ENCODE measurements at places on chromosomes 7 and 10.

- DNase-seq = no peak
These were observed 285.6 kb downstream of the IPMK start for GRCh38 chr10:57982091-57982490.

- peak; percentile 59 for DNase-seq
These were observed 94.6 kb upstream of the MACROH2A2 start for GRCh38 chr10:69957886-69958555.

DNA sequence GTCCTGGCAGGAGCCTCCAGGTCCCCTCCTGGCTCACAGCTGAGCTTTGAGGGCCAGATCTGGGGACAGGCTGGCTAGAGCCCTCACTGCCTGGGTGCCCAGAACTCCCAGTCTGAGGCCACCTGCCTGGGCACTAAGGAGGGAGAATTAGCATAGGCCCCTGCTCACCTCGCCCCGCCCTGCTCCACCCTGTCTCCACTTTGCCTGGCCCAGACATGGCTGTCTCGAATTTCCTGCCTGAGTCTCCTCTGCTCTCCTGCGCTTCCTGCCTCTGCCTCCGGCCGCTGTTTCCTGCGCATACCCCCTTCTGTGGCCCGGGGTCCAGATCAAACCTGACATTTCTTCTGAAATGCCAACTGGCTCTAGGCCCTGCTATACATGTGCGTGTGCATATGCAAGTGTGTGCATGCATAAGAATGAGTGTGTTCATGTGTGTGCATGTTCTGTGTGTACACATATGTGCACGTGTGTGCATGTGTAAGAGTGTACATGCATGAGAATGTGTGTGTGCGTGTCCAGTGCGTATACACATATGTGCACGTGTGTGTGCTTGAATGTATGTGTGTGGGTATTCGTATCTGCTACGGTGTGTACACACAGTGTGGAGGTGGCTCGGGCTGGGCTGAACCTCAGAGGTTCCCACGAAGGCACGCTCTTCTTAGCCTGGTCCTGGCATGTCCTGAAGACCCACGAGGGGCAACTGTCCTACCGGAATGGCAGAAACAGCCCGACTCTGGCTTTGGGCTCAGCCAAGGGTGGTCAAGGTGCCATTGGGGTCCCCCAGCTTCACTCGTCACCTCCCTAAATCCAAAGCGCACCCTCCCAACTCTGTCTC, 64.9 kb downstream of the MYL10 start:
- DNase-seq = no peak

DNA sequence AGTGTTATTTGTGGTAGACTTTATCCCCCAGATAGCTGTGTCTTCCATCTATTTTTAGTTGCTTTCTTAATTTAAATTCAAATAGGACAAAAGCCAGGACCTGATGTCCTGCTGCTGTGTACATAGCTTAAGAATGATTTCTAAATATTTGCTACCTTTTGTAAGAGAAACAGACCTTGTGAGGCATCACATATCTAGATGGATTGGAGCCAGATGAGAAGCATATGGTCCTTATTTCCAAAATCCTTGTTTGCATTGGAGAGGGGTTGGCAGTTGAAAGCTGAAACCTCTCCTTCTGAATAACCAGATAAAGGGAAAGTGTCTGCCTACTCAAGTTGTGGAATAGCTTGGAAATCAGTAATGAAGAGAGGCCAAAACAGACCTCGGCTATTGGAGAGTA, 50.7 kb upstream of the AMPH start:
- no peak for DNase-seq

GRCh38 chr10:48400129-48400849, 93.8 kb downstream of the MAPK8 start:
- DNase-seq = peak; percentile 49

DNA sequence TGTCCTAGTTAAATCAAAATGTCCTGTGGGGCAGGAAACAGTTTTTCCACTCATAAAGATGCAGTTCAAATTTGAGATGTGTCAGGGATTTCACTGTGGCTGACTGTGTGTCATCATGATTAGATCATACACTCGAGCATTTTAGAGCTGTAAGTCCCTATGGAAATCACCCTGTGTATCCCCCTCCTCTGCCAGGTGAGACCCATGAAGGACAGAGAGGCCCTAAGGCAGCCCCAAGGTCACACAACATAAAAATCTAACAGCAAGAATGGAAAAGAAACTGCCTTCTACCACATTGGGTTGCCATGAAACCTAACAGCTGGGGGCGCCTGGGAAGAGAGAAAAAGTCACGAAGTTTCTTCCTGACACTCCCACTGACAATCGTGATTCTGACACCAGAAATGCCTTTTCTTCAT, 135.8 kb downstream of the KCNMA1 start:
- DNase-seq = peak; percentile 47

- no peak for DNase-seq
These were observed 1132.0 kb upstream of the LRRTM3 start for GRCh38 chr10:65793738-65794425.

GRCh38 chr7:14995774-14996173, 93.2 kb upstream of the DGKB start:
- no peak for DNase-seq

- no peak for DNase-seq
These were observed 653.2 kb downstream of the PARD3 start for GRCh38 chr10:34161777-34162370.

GRCh38 chr10:18100669-18101068, 39.6 kb upstream of the CACNB2 start:
- DNase-seq = no peak

DNA sequence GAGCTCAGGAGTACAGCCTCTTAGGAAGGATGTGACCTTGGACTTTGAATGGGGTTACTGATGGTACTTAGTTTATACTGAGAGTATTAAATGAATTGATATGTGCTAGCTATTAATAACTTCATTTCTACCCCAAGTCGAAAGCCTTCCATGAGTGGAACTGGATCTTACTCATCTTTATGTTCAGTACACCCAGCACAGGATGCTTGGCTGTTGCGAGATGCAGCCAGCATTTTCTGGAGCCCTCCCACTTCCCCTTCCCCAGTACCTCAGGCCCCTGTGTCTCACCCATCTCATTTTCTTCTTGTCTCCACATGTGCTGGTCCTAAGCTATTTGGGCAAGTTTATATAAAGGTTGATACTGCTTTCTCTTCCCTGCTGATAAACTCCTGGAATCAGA, 7.2 kb downstream of the UPP1 start:
- DNase-seq = no peak

DNA sequence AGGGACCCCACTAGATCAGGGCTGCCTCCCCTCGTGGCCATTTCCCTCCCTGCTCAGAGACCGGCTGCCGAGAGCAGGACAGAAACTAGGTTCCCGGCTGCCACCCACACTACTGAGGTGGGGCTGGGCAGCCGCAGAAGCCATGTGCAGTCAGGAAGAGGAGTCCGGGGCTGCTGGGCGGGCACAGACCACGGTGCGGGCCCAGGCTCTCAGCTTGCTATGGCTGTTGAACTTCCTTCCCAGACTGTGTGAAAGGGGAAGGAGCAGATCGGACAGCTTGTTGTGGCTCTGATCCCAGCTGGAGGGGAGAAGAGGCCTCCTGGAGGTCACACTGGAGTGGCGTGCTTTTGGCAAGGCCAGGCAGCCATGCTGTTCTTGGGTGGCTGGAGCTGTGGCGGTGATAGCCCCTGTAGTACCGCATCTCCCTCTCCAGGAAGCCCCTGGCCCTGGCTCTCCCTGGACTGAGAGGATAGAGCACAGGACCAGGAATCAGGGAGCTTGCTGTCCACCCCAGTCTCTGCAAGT, 56.8 kb downstream of the HK1 start:
- DNase-seq = no peak

- no peak for DNase-seq
These were observed 12.2 kb downstream of the COMTD1 start for GRCh38 chr10:75223507-75223906.

DNA sequence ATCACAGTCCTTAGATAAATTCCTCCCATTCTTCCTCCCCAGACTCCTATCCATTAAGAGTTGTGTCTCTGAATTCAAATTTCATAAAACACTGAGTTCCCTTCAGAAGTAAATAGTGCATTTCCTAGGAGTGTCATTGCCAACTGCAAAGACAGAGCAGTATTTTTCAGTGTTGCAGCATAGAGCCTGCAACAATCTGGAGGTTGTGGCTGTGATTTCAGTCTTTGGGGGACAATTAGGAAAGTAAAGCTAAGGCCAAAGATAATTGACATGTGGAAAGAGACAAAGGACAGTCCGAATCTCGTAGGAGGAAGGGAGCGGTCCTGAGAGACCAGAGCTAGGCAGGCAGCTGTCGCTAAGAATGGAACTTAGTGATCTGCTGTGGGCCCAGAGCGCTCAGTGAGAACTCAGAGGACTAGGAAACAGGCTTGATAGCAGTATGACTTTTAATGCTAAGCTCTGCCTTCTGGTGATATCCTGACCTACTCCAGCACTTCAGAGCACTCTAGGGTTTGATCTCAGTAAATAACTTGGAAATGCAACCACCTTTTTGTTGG, 46.2 kb downstream of the PRPF18 start:
- DNase-seq = no peak

- peak; percentile 66 for DNase-seq
These were observed 49.0 kb upstream of the CALD1 start for GRCh38 chr7:134730411-134730829.

DNA sequence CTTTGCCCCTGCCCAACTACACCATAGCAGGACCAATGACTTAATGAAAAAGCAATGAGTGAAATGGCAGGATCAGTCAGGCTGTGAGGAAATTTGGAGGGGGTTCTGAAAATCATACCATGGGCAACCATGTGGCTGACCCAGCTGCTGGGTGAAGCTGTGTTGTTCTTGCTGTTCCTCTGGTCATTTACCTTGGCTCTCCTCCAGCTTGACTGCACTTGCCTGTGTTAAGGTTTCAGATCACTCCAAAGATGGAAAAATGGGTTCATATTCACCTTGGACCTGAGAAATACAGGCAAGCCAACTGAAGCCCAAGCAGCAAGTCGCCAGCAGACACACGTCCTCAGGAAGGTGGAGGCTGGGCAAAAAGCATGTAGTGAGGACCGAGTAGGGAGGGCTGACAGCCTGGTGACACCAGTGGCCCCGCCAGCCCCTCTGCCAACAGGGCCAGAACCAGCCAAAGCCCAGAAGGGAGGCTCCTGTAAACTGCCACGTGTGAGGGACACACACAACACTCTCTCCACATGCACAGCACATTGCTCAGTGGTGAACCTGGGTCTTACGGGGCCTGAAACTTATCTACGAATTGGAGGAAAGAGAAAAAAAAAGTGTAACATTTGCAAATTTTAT, 40.1 kb downstream of the PARP12 start:
- DNase-seq = no peak

DNA sequence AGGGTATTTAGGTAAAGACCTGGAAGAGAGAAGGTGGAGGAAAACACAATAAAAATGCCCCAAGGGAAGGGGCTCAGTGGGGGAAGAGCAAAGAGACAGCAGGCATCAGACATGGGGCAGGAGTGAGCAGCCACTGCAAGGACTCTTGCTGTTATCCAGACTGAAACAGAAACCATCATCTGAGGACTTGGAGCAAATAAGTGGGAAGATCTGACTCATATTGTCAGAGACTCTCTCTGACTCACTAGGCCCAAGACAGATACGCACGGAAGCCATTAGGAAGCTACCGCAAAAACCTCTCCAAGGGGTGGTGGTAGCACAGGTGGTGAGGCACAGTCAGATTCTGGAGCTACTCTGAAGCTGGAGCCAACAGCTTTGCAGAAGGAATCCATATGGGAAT, 110.7 kb downstream of the RNF32 start:
- peak; percentile 76 for DNase-seq

DNA sequence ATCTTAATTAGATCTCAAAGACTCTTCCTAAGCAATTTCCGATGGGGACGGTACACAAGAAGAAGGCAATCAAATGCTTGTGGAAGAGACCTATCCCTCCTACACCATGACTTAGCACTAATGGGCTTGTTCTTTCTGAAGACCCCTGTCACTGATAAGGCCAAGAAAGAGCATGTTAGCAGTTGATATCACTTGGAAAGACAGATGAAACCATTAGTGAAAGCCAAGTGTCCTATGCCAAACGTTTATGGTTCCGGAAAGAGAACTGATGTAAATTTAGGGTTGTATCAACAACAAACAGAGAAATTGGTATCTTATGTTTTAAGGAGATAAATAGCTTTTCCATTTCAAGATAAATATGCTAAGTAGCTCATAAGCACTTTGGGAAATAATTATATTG, 6.5 kb downstream of the UROS start:
- no peak for DNase-seq
